ENCODE measurements at places on chromosomes 6 and 20.

DNA sequence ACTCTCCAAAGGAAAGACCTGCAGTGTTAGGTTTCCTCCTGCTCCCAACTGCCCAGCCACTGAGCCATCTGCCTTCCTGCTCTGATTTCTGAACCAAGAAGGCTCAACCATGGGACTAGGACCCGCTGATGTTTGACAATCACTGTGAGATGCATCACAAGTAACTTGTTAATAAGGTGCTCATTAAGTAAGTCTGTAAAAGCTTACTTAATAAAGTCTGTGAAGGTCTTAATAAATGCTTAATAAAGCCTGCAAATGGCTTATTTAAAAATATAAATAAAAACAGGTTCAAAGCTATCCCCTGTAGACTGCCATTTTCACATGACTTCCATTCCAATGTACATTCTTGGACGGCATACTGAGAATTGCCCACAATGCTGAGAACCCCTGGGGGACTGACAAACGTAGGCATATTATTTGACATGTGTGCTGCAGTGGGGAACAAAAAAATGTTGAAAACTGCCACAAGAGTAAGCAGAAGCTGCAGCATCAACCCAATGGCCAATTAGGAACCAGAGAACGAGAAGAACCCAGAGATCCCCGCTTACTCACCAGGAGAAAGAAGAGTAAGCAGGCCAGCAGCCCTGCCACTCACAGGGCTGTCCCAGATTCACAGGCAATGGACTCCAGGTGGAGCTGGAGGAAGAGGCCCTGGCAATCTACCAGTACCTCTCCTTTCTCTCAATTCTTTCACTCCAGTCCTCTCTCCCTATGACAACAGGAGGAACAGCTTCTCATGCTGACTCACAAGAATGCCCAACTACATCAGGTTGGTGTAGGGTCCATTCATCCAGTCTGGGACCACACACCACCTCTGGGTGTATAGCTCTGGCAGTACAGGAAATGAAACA, 19.5 kb downstream of the KIF13A start:
- DNase-seq = no peak

DNA sequence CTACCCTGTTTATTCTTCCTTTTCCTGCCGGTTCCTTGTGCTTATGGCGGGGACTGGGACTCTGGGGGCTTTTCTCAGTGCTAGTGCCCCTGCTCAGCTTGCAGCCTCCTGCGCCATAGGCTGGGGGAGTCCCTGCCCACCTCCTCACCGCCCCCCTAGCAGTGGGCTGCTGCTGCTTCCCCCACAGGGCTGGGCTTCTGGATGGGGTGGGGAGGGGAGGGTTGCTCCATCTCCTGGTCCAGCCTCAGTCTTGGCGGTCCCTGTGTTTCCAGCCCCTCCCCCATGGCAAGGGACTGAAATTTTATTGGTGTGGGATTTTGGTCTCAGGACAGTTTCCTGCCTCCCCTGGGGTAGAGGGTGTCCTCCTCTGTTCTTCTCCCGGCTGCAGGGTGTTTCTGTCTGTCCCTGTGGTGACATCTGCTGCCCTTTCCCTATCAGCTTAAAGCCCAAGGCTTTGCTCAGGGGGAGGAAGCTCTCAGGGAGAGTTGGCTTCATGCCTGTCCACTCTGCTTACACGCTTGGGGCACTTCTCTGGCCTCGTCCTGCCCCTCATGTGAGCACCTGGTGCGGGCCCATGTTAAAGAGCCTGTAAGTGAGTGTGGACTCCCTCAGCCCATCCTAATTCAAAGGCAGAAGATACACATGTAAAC, 100.6 kb downstream of the HIVEP1 start:
- peak; percentile 8 for DNase-seq

DNA sequence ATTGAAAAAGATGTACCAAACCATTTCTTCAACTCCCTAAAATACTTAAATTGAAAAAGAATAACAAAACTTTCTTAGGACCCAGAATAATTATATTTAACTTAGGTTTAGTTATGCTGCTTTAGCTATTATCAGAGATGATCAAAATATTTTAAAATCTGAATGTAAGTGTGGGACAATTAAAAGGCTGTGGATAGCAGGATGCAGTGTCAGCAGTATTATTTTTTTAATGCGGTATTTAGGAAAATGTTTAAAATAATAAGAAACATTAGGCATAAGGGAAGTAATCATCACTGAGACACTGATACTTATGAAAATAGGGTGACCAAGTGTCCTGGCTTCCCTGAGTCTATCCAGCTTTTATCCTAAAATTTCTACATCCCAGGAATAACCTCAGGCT, 161.5 kb upstream of the PTCHD4 start:
- no peak for DNase-seq

DNA sequence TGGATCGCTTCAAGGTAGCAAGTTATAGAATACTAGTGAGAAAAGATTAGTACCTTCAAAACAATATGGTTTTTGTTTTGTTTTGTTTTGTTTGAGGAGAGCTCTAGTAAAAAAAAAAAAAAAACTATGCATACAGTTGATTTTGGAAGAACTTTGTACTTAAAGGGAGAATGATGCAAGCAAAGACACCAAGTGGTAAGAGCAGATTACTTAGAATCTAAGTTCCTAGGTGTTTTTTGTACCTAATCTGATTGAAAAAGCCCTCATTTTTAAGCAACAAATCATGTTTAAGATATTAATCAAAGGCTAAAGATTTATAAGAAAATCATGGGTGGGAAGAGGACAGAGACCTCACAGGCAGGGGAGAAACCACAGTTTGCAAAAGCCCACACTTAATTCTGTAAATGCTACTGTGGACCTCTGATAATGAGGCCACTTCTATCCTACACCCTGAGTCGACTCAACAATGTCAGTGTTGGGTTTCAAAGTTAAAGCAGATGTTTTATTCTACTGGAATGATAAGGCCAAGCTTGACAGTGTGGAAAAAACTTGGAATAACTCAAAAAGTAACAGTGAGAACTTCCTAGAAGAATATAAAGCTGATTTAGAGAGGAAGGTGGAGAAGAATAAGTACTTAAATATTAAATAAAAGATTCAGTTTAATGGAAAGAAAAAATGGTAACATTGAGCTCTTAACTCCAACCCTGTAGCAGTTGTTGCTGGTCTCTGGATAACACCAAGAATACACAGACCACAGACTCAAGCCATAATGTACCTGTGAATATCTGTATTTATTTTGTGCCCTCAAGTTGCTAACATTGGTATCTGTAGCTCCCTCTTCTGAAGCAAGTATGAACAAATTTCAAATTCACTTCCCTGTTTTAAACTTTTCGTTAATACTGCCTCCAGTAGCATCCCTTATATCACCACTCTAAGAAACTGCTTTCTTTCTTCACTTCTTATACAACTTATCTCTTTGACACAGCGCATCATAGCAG, 1047.8 kb downstream of the EPHA7 start:
- no peak for DNase-seq

- DNase-seq = no peak
Measured at GRCh38 chr6:82419132-82419581, 55.5 kb downstream of the TPBG start.
